ENCODE measurements at places on chromosomes 1 and 21. TPM values are rescaled to one million over a fixed set of nuclear protein-coding genes. Genes with fewer than 3 reads are reported as not detected.

GRCh38 chr1:232542633-232543593, 87.0 kb downstream of the SIPA1L2 start:
- DNase-seq, result no peak

- DNase-seq, result peak; percentile 13
These were observed 156.5 kb upstream of the KLHDC7A start for GRCh38 chr1:18324246-18324645.

DNA sequence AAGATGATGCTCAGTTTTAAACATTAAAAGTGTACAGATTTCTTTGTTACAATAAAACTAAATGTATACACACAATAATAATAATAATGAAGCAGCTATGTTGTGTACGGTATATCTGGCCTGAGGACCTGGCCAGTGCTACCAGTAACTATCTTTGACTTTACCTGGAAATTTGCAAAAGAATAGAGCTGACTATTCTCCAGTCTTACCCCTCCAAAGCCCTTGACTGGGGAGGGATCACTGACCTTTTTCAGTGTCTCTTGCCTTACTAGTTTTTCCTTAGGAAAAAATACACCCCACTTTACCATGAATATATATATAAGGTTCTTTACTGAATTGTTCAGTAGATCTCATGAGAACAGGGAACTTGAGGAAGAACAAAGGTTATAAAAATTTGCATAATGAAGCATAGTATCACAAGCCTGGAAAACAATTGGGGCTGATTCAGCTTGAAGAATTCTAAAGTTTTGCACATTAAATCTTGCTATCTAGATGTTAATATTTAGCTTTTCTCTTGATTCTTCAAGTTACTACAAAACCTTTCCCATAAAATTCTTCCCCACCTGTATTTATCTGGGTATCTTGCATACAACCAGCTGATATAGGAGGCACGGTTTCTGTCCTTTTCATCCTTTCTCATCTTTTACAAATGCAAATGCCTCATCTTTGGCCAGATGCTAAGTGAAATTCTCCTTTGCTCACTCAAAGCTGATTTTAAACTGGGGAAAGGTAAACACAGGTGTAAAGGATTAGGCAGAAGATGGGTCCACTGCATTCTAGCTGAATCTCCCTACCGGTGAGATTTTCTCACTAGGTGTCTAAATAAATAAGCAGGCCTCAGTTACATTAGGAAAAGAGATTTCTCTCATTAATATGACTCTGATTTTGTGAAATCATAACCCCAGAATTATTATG, 25.0 kb upstream of the SLAMF1 start:
- no peak for DNase-seq

- no peak for DNase-seq
These were observed 220.3 kb upstream of the FGGY start for GRCh38 chr1:59076612-59077011.

The INKA2 gene
- 0.49 TPM for total RNA-seq

DNA sequence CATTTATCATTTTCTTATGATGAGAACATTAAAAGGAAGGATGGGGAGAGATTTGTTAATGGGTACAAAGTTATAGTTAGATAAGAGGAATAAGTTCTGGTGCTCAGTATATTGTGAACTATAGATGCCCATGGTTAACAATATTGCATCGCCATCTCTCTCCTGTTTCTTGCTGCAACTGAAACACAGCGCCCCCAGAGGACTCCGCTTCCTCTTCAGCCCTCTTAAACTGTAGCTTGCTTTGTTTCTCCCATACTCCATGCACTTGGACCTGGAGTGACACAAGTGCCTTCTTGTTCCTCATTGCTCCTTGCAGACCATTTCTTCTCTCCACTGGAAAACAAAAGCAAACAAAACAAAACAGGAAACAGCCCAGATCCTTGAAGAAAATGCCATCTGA, 70.1 kb upstream of the NTPCR start:
- peak; percentile 41 for DNase-seq

The KANK4 gene
- not detected for total RNA-seq

GRCh38 chr1:212186427-212187207, 98.6 kb upstream of the PPP2R5A start:
- DNase-seq, result no peak
